IPS-NIHi11 (cell line): ENCODE measurements at places on chromosomes 12 and 14.

- no peak for DNase-seq
Measured at GRCh38 chr14:70753518-70753953, 55.8 kb downstream of the MAP3K9 start.

- DNase-seq: no peak
Measured at GRCh38 chr12:29299633-29300032, 81.3 kb downstream of the ERGIC2 start.

DNA sequence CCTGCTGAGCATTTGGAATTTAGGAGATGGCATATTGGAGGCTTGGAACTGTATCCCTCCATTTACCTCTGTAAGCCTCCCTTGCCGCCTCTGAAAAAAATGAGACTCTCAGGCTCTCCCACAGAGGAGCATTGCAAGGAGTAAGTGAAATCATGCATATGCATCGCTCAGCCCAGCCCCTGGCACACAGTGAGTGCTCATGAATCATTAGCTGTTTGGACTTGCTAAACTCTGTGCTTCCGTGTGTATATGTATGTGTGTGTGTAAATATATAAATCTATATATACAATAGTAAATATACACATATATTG lies 17.1 kb upstream of the TBX3 start:
- no peak for DNase-seq

GRCh38 chr12:119204131-119204530 lies 25.4 kb downstream of the HSPB8 start:
- DNase-seq: no peak

DNA sequence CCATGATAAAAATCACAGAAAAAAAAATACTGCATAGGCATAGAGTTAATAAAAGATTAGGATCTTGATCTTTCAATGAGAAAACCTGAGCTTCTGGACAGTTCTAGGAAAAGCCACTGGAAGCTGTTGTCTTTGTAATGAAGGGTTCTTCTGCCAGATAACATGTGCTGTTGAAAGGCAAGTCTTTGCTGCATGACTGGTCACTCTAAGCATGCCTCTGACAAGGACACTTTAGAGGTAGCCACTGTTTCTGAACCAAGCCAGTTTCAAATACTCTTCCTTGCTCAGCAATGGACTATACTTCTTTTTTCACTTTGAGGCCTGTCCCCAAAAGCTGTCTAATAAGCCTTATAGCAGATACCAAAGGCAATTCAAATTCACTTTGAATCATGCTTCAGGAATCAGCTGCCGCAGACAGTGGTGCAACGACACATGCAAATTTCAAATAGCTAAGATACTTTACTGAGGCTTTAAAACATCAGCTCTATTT lies 70.2 kb downstream of the BTG1 start:
- no peak for DNase-seq

GRCh38 chr14:20403521-20403920 lies 9.8 kb downstream of the TEP1 start:
- no peak for DNase-seq

GRCh38 chr12:24952389-24952788 lies 3.5 kb upstream of the BCAT1 start:
- no peak for DNase-seq

GRCh38 chr12:109264095-109264942 lies 44.8 kb downstream of the FOXN4 start:
- peak; percentile 97 for DNase-seq
